ENCODE measurements at places on chromosomes 7 and 10.

DNA sequence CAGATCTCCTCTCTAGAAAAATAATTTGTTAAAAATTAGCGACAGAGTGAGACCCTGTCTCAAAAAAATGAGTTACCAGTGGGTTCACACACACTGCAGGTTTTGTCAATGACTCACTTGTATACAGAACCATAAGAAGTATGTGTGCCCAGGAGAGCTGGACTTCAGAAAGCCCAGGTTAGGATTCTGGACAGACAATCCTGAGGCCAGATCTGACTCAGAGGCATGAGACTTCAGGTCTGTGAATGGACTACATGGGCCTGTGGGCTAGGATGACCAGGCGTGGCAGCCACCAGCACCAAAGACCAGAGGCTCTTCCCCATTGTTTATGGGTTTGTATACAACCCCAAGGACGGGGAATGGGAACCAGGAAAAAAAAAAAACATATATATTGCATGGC is 9.3 kb upstream of the ZNF438 start:
- no peak for DNase-seq

DNA sequence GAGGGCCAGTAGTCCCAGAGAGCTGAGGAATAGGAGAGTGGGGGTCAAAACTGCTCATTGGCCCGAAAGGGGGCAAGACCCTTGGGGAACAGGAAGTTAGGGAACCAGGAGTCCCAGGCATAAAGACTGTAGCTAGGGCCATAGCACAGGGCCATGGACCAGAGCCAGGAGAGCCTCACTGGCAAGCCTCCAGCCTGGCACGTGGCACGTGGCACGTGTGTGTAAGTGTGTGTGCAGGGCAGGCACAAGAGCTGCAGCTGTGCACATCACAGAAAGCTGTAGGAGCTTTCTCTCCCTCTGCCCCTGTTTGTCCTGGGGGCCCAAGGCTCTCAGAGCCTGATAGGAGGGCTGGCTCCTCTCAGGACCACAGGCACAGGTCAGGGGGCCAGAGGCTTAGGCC is 47.8 kb upstream of the SLF2 start:
- DNase-seq: no peak

- DNase-seq: no peak
Observed at GRCh38 chr7:11434366-11434765, 397.6 kb downstream of the THSD7A start.

GRCh38 chr10:125575843-125576242 is 107.1 kb downstream of the TEX36 start:
- no peak for DNase-seq

- DNase-seq: no peak
Observed at GRCh38 chr10:97388152-97388551, 13.0 kb downstream of the RRP12 start.

GRCh38 chr7:2792235-2792634 is 51.9 kb downstream of the GNA12 start:
- DNase-seq: no peak

DNA sequence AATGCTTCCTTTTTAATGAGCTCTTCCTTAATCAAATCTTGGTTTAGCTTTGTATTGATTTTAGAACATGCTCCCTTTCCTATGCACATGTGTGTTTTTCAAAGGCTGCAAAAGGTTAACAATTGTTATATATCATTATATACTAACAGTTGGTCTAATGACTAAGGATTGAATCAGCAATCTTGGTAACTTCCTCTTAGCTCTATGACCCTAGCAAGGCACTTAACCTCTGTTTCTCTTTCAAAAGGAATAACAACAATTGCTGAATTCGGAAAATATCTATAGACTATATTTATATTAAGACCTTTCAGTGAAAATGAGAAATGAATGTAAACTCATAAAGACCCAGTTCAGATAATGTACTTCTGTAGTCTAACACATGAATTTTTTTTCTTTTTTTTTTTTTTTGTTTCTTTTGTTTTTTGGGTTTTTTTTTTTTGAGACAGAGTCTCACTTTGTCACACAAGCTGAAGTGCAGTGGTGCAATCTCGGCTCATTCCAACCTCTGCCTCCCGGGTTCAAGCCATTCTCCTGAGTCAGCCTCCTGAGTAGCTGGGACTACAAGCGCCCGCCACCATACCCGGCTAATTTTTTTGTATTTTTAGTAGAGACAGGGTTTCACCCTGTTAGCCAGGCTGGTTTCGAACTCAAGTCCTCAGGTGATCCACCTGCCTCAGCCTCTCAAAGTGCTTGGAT is 48.8 kb downstream of the HOXA1 start:
- DNase-seq: no peak

GRCh38 chr10:53699231-53699630 is 926.6 kb upstream of the MBL2 start:
- no peak for DNase-seq

DNA sequence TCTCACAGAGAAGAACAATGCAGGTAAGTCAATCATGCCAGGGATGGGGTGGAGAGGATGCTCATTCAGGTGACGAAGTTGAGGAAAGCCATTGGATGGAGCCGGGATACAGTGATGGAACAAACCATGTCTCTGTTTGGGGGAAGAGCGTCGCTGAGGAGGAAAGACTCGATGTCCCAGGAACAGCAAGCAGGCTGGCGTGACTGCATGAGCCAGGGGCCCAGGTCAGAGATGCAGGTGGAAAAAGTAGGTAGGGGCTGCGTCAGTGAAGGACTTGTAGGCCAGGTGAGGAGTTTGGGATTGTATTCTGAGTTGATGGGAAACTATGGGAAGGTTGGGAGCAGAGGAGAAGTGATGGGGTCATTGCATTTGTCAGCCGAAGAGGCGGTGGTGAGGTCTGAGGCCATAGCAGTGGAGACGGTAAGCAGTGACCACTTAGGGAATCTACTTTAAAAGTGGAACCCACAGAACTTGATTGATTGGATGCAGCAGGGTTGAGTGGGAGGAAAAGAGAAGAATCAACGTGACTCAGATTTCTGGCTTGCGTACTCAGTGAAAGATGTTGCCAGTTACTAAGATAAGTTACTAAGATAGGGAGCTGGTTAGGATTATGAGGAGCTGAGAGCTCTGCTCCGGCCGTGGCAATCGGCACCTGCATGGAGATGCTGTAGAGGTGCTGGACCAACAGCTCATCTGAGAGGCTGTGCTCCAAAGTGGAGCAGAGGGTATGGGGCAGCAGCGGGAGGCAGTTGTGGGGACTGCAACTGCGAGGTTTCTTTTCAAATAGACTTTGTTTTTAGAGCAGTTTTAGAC is 12.5 kb upstream of the IL2RA start:
- no peak for DNase-seq

DNA sequence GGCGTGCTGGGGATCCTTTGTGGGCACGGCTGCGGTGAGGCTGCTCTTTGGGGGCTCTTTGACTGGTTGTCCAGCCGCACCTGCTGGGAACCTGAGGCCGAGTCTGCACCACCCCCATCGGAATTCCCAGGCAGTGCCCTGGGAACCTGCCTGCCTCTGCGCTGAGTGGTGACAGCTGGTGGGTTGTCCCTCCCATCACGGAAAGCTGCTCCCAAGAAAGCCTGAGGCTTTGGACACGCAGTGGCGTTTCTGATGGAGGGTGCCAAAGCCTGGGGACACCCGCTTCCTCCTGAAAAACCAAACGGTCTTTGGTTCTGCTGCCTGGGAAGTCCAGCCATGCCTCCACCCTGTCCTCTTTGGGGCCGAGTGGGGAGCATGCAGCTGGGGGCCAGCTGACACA is 21.4 kb upstream of the SHH start:
- no peak for DNase-seq

GRCh38 chr10:17113889-17114540 is 15.6 kb downstream of the CUBN start:
- no peak for DNase-seq

DNA sequence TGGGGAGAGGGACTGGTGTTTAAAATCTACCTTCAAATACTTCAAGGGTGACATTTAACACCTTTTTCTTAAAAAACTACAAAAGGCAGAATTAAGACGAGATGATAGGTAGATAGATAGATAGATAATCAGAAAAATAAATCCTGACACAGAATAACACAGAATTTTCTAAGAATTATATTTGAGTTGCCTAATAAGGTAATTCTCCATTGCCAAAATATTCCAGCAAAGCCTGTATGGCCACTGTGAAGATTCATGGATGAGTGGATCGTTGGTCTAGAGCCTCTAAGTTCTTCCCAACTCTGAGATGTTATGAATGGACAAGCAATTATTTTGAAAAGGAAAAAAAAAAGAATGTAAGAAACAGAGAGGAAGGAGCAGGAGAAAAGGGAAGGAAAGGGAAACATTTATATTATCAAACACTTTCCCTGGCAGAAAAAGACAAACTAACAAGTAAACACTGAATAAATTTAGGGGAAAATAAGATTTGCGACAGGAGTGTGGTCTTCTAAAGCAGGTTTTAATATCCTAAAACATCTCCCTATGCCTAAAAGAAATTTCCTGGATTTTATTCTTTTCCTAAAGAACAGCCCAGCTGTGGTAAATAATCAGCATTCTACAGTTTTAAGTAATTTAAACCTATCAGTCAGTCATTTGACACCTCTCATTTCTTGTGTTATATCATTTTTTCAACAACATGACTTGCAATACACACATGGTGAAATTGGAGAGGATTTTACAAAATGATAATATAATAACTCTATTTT is 7.5 kb upstream of the CAV2 start:
- no peak for DNase-seq

GRCh38 chr7:151885202-151885580 is 8.3 kb upstream of the PRKAG2 start:
- no peak for DNase-seq

DNA sequence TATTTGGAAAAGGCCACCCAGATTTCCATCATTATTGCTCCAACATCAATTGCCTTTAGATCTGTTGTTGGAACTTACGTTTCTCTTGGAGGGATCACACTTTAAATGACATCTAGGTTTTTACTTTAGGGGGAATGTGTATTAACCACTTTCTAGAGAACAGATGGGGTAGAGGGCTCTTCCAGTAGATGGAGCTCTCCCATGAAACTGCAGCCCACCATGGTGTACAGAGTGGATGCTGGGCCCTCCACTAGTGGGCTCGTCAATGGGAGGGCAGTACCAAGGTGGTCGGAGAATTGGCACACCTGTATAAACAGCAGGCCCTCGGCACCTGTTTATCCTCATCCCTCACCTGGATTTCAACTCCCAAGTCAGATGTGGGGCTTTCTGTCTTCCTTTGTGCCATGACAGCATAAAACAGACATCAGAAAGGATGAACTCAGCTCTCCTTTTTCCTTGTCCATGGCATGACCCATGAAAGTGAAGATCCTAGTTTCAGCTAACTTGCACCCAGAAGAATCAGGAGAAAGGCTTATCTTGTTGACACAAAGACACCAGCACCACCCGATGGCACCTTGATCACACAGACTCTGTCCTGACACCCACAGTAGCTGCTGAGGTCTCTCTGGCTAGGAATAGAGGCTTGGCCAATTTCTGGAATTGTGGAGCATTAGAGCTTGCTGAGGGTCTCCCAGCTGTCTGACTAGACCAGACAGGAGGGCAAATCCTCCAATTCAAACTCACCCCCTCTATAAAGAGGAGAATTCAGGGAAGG is 150.5 kb downstream of the CYP26A1 start:
- no peak for DNase-seq

GRCh38 chr10:104123397-104123796 is 1.4 kb downstream of the SFR1 start:
- no peak for DNase-seq

GRCh38 chr10:115092555-115093285 is 445 bp upstream of the ATRNL1 start:
- DNase-seq: no peak

GRCh38 chr10:6230315-6230714 is 27.6 kb downstream of the PFKFB3 start:
- DNase-seq: no peak

DNA sequence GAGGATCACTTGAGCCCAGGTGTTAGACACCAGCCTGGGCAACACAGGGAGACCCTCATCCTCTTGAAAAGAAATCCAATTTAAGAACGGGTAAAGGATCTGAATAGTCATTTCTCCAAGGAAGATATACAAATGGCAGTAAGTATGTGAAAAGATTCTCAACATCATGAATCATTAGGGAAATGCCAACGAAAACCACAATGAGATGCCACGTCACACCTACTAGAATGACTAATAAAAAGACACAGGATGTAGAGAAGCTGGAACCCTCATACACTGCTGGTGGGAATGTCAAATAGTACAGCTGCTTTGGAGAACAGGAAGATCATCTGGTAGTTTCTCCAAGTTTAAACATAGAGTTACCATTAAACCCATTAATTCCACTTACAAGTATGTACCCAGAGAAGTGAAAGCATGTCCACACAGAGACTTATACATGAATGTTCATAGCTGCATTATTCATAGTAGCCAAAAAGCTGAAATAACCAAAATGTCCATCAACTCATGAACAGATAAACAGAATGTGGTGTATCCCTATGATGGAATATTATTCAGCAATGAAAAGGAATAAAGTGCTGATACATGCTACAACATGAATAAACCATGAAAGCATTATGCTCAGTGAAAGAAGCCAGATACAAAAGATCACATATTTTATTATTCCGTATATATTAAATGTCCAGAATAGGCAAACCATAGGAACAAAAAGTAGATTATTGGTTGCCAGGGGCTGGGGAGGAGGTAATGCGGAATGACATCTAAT is 13.1 kb upstream of the ZMIZ2 start:
- DNase-seq: peak; percentile 35

- no peak for DNase-seq
Observed at GRCh38 chr7:51243631-51244030, 73.0 kb downstream of the COBL start.

DNA sequence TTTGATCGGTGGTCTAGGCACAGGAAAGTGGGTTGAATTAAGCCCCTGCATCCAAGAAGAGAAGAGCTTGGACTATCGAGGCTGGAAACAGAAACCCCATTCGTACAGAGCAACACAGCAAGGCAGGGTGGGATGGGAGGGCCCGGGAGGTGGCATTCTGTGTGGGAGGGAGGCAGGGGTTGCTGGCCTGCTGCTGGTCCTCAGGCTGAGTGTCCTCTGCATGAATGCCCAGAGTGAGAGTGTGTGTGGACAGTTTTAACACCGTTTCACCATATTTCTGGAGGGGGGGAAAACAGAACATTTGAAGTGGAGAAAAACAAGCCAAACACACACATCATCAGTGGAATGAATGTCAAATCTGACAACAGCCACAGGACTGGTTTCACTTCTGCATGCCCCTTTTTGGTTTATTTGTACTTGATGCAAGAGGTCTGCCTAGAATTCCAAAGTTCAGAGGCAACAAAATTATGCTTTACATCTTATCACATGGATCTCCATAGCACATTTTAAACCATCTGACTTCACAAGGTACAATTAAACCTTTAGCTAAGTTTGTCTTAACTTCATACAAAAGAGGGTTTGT is 11.1 kb upstream of the ENO4 start:
- no peak for DNase-seq

- no peak for DNase-seq
Observed at GRCh38 chr10:78777867-78778266, 290.9 kb upstream of the ZMIZ1 start.

DNA sequence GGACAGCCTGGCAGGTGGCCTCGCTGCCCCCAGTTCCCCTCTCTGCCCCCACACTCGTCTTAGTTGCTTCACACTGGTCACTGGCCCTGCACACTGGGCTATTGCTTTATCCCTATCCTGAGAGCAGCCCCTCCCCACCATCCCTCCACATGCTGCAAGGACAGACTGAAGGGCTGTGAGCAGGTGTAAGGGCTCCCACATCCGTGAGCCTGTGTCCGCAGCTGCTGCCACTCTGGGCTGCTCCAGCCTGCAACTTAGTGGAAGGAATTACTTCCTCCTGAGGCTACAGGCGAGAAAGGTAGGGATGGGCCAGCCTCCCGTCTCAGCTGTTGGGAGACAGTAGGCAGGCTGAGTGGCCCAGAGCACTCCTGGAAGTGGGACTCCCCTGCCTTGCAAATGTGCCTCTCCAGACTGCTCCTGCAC is 3.8 kb downstream of the RARRES2 start:
- DNase-seq: no peak
